ENCODE measurements at places on chromosomes 7 and 10.

DNA sequence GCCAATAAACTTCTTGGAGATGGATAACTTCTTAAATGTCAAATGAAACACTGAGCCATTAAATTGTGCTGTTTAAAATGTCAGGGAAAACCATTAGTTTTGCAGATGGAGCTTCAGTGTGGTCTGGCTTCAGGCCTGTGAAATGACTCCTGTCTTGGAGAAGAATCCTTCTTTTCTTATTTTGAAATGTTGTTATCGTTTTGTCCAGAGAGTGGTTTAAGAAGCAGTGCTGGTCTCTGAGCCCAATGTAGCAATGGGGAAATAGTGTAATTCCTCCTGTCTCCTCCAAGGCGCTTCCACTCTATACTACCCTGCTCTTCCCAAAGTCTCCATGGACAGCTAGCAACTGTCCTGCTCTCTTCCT lies 177.6 kb downstream of the REEP3 start:
- DNase-seq = no peak

DNA sequence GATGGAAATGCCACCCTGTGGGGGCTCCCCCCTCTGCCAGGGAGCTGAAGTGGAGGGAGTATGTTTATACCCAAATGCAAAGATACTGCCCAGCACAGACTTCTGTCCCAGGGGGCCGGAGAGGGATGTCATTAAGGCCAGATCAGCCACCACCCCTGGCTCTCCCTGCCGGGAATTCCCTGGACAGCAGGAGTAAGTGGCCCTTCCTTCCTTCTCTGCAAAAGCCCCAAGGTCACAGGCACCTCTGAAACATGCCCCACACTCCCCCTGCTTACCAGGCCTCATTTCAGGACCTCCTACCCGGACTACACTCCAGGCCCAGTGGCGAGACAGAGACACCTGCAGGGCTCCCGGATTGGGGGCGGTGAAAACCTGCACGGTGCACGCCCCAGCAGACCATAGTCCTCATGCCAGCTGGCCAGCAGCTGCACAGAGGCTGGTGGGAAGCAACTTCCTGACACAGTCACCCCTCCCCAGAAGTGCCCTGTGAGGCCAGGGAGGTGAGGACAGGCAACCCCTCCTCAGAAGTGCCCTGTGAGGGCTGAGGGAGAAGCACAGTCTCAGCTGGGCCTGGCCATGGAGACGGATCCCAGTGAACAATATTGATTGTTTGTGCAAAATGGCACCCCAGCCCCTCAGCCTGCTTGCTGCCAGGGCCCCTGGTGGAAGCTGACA lies 33.0 kb upstream of the RET start:
- no peak for DNase-seq

DNA sequence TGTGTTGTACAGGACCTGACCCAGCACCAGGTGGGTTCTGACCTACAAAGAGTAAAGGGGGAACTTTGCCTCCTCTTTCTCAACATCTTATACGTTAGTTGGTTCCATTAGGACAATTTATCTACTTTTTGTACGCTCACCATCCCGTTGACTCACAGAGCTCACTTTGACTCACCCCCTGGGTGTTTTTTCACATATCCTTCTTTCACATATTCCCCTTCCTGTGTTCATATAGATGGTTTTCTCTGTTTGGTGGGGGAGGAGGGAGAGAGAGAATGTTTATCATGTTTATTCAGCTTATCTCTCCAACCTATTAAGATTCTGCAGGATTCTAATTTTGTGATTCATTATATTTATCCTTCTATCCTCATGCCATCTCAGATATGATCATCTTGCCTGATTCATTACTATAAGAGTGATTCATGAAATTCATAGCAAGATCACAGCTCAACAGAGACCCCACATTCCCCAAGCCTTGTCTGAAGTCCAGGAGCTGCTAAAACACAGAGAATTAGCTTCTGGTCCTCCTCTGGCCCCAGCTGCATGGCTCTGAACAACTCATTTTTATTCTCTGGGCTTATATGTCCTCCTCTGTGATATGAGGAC lies 37.2 kb downstream of the PRSS2 start:
- DNase-seq = no peak

- peak; percentile 66 for DNase-seq
Measured at GRCh38 chr7:74449809-74450397, 3.8 kb upstream of the GTF2IRD1 start.

GRCh38 chr7:100390286-100391009 lies 17.2 kb downstream of the PILRA start:
- no peak for DNase-seq

- DNase-seq = no peak
Measured at GRCh38 chr7:129989466-129989865, 36.7 kb upstream of the UBE2H start.

- no peak for DNase-seq
Measured at GRCh38 chr7:7416031-7416858, 119.4 kb downstream of the COL28A1 start.

- DNase-seq = no peak
Measured at GRCh38 chr10:20085115-20085514, 268.9 kb downstream of the PLXDC2 start.

- DNase-seq = no peak
Measured at GRCh38 chr7:99128076-99128950, 15.6 kb downstream of the SMURF1 start.

DNA sequence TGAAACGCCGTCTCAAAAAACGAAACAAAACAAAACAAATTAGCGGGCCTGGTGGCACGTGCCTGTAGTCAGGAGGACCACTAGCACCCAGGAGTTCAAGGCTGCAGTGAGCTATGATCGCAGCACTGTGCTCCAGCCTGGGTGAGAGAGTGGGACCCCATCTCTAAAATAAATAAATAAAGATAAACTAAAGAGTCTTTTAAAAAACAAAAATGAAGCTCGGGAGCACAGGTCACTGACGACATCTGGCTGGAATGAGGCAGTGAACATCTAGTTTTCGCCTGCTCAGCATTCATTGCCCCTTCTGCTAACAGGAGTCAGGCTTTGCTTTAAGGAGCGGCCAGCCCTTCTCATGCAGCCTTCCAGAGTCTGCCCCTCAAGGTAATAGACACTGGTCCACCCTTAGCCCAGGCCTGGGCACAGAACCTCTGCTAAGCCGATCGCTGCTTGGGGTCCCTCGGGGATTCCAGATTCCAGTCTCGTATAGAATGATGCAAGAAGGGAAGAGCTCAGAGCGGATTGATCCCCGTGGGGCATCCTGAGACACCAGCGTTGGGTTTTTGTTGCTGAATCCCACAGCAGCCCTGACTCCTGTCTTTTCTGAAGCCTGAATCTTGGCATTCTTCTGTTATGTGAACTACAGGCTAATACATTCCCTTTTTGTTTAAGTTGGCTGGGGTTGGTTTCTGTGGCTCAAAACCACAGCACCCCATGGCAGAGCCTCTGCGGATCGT lies 14.2 kb upstream of the FOXK1 start:
- DNase-seq = no peak

- DNase-seq = no peak
Measured at GRCh38 chr7:7956531-7957128, 12.0 kb upstream of the GLCCI1 start.

GRCh38 chr7:154416714-154417113 lies 364.5 kb downstream of the DPP6 start:
- DNase-seq = no peak

GRCh38 chr10:106740-107139 lies 28.5 kb upstream of the ZMYND11 start:
- DNase-seq = no peak

GRCh38 chr10:117370205-117370604 lies 5.0 kb downstream of the PDZD8 start:
- no peak for DNase-seq

GRCh38 chr10:131048606-131049005 lies 262.9 kb downstream of the TCERG1L start:
- DNase-seq = no peak

DNA sequence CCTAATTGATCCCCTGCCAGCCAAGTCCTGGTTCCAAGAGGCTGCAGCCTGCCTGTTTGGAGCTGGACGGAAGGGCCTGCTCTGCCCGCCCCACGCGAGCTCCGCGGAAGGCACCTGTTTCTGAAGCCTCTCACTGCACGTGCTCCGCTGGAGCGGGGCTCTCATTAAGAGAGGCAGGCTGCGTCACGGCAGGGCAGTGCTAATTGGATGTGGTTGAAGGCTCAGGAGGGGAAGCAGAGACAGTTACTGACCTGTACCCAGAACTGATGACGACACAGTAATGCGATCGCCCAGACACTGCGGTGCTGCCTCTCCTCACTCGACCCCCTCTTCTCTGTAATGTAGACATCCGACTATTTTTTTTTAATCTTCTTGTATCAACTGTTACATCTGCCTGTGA lies 411.1 kb upstream of the MGMT start:
- DNase-seq = no peak

- no peak for DNase-seq
Measured at GRCh38 chr10:33352175-33352574, 17.7 kb upstream of the NRP1 start.

GRCh38 chr10:52951824-52952223 lies 179.2 kb upstream of the MBL2 start:
- peak; percentile 27 for DNase-seq

DNA sequence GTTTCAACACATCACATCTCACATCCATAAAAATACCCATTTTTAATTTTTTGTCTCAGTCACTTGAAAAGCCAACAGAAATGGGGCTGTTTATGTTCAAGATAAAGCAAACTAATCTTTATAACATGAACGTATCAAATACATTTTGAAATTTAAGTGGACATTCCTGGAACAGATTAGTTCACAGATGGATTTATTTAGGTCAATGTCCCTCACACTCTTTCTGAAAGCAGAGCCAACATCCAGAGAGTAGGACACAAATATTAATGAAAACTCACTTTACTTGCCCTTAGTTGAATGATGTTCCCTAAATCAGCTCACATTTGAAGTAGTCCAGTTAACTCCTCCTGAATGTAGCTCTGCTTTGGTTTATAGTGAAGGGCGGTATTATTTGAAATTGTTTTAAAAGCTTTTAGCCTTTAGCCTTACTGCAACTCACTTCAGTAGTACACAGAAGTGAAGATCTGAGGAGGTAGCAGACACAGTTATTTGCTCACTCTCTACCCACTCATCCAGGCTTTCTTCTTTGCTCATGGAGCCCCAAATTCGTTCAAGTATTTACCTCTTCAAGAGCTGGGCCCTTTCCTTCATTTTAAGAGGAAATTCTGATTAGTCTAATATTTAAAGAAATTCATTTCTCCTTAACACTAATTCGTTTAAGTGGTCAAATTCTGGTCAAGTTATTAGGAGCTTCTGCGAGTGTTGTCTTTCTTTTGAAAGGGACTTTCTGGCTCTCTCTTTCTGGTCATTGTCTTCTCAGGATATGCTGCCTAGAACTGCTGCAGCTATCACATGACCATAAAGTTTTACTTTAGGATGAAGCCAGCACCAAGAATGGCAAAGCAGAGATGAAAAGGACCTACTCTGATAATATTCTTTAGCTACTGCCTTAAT lies 180.6 kb upstream of the AGR3 start:
- no peak for DNase-seq
